ENCODE measurements at places on chromosomes 12 and 14. TPM values are rescaled to one million over a fixed set of nuclear protein-coding genes. Genes with fewer than 3 reads are reported as not detected.
A peak's percentile ranks its signal among the peaks of the same experiment; 100 is the strongest.

The NANOG gene
- total RNA-seq = not detected

The LBHD2 gene
- total RNA-seq = not detected

The TAS2R20 gene
- 2.5 TPM for total RNA-seq

- H3K4me3 ChIP-seq = peak overlapping the region; percentile 63
- H3K4me1 ChIP-seq = peaks cover 53% of the 10 kb centered on the region
- DNase-seq = no peak
Observed at GRCh38 chr12:9751204-9752144, 9.2 kb downstream of the CD69 start.

- H3K27ac ChIP-seq = no peak overlapping the region
- no peak for DNase-seq
- H3K4me1 ChIP-seq = no peaks in the 10 kb centered on the region
- no peaks in the 10 kb centered on the region for H3K27me3 ChIP-seq
- H3K36me3 ChIP-seq = no peaks in the 10 kb centered on the region
Observed at GRCh38 chr12:126055521-126055920, 990.3 kb downstream of the AACS start.

GRCh38 chr14:87111126-87111525, 881.9 kb downstream of the GALC start:
- H3K4me3 ChIP-seq = no peak overlapping the region
- H3K27me3 ChIP-seq = no peaks in the 10 kb centered on the region
- H3K36me3 ChIP-seq = no peaks in the 10 kb centered on the region
- no peak overlapping the region for H3K27ac ChIP-seq

GRCh38 chr12:57491393-57492280, 3.8 kb downstream of the MARS1 start:
- H3K27me3 ChIP-seq = no peaks in the 10 kb centered on the region
- H3K4me1 ChIP-seq = peaks cover 18% of the 10 kb centered on the region
- peak overlapping the region; percentile 19 for H3K4me3 ChIP-seq
- no peak for DNase-seq
- peaks cover 67% of the 10 kb centered on the region for H3K36me3 ChIP-seq

The MYF6 gene
- not detected for total RNA-seq

- no peak overlapping the region for H3K27ac ChIP-seq
- H3K4me3 ChIP-seq = no peak overlapping the region
- no peak for DNase-seq
- H3K27me3 ChIP-seq = peaks cover 92% of the 10 kb centered on the region
Observed at GRCh38 chr12:53944209-53944608, 5.6 kb downstream of the HOXC13 start.

- no peak overlapping the region for H3K27ac ChIP-seq
- no peaks in the 10 kb centered on the region for H3K36me3 ChIP-seq
- DNase-seq = no peak
- no peaks in the 10 kb centered on the region for H3K4me1 ChIP-seq
- no peak overlapping the region for H3K4me3 ChIP-seq
Observed at GRCh38 chr14:79419571-79420327, 791.6 kb downstream of the DIO2 start.

DNA sequence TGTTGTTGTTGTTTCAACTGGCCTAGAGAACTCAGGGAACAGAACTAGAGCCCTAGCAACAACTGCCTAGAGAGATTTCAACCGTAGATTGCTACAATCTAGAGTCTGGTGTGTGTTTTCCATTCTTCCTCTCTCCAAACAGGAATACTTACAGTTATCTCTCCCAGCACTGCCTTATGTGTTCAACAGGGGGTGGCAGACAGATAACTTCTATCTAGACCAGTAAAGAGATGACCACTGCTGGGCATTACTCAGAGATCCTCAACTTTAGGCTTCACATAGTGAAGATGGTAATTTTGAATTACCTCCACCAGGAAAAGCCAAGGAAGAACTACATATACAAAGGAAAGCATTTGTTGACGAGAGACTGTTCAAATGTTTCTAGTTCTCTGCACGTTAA, 4.8 kb downstream of the TXNDC16 start:
- H3K27me3 ChIP-seq = no peaks in the 10 kb centered on the region
- peaks cover 2% of the 10 kb centered on the region for H3K36me3 ChIP-seq
- H3K4me1 ChIP-seq = peaks cover 19% of the 10 kb centered on the region

The PARP2 gene
- 31.2 TPM for total RNA-seq

DNA sequence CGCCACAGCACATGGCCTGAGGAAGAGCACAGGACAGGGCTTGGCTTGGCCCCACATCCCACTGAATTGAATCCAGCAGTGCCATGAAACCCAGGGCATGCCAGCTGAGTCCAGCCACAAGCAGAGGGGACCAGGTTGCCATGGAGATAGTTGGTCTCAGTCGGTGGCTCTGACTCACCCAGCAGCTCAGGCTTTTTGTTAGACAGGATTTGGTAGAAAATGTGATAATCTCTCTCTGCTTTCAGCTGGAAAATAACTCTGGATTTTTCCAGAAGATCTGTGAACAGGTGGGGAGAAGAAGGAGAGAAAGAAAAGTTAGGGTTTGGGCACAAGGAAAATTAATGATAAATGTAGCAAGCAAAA, 4.8 kb downstream of the MYH7 start:
- no peak overlapping the region for H3K27ac ChIP-seq
- no peak for DNase-seq
- no peaks in the 10 kb centered on the region for H3K27me3 ChIP-seq
- H3K36me3 ChIP-seq = no peaks in the 10 kb centered on the region
- no peaks in the 10 kb centered on the region for H3K4me1 ChIP-seq

GRCh38 chr12:22684140-22685118, 59.5 kb downstream of the ETNK1 start:
- no peak overlapping the region for H3K4me3 ChIP-seq
- no peak for DNase-seq
- no peaks in the 10 kb centered on the region for H3K27me3 ChIP-seq
- H3K27ac ChIP-seq = peak overlapping the region; percentile 7

- no peak for DNase-seq
- H3K4me1 ChIP-seq = peaks cover 2% of the 10 kb centered on the region
- H3K4me3 ChIP-seq = no peak overlapping the region
Observed at GRCh38 chr12:11055306-11055705, 6.8 kb downstream of the TAS2R46 start.

DNA sequence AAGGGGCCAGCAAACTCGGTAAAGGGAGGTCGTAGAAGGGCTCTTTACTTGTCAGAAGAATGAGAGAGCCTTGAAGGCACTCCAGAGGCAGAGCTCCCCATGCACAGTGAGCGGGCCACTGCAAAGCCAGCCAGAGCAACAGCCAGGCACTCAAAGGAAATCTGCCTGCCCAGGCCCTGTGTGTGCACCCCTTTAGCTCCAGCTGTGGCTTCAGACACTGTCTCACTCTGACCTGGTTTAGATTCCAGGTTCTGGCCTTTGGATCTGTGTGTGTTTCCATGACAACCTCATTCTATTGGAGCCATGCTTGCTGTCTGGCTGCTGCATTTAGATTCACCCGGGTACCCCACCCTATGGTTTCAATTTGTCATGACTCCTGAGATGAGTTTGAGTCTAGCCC, 170.3 kb downstream of the CAPZA3 start:
- DNase-seq = no peak
- no peak overlapping the region for H3K4me3 ChIP-seq
- no peak overlapping the region for H3K27ac ChIP-seq
- no peaks in the 10 kb centered on the region for H3K4me1 ChIP-seq
- no peaks in the 10 kb centered on the region for H3K36me3 ChIP-seq

DNA sequence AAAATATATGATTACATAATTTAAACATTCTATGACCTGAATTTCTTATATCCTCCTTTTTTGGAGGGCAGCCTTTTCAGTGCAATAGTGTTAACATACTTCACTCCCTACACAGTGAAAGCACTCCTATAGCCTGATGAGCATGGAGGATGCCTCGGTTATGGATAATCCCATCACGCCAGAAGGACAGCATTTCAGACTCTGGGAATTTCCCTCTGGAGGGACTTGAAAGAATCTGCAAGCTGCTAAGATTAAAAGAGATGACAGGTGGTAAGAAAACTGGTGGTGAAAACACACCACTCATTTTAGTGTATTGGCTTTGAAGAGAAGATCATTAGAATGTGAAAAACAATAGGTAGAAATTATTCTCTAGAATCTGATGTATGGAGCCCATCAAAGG, 99.3 kb upstream of the LMNTD1 start:
- no peak overlapping the region for H3K27ac ChIP-seq
- H3K36me3 ChIP-seq = no peaks in the 10 kb centered on the region
- peaks cover 4% of the 10 kb centered on the region for H3K27me3 ChIP-seq
- peaks cover 3% of the 10 kb centered on the region for H3K4me1 ChIP-seq
- no peak overlapping the region for H3K4me3 ChIP-seq
- no peak for DNase-seq

DNA sequence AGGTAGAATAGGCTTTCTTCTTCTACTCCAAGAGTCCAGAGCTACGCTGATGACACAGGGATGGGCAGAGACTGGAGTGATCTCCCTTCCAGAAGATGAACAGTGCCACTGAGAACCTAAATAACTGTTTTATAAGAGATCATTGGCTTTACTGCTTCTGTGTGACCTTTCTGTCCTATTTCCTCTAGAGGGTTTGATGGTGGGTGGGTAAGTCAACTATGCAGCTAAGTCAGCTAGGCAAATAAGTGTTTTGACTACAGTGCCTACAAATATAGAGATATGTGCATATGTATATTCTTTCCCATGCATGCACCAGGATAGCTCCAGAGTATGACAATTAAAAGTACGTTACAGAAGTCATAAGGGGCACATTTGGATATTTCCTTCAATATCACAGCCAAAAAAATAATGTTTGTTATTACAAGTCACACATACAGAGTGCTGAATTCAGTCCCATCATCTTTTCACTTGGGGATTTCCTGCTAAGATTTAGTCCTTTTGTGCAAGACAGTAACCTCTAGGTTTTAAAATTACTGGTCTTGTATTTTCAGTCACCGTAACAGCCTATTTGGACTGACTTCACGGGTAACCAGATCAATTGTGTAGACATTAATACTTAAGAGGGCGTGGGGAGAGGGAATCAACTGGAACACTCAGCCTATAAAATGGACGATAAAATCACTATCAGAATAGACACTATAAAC, 412.6 kb upstream of the SOX5 start:
- no peaks in the 10 kb centered on the region for H3K4me1 ChIP-seq
- H3K27me3 ChIP-seq = no peaks in the 10 kb centered on the region
- H3K4me3 ChIP-seq = no peak overlapping the region
- H3K36me3 ChIP-seq = no peaks in the 10 kb centered on the region
- no peak overlapping the region for H3K27ac ChIP-seq

- no peak for DNase-seq
- H3K4me1 ChIP-seq = no peaks in the 10 kb centered on the region
- H3K36me3 ChIP-seq = peaks cover 43% of the 10 kb centered on the region
- H3K27ac ChIP-seq = no peak overlapping the region
- H3K27me3 ChIP-seq = no peaks in the 10 kb centered on the region
- H3K4me3 ChIP-seq = no peak overlapping the region
Observed at GRCh38 chr14:72982146-72982708, 44.7 kb downstream of the ZFYVE1 start.

DNA sequence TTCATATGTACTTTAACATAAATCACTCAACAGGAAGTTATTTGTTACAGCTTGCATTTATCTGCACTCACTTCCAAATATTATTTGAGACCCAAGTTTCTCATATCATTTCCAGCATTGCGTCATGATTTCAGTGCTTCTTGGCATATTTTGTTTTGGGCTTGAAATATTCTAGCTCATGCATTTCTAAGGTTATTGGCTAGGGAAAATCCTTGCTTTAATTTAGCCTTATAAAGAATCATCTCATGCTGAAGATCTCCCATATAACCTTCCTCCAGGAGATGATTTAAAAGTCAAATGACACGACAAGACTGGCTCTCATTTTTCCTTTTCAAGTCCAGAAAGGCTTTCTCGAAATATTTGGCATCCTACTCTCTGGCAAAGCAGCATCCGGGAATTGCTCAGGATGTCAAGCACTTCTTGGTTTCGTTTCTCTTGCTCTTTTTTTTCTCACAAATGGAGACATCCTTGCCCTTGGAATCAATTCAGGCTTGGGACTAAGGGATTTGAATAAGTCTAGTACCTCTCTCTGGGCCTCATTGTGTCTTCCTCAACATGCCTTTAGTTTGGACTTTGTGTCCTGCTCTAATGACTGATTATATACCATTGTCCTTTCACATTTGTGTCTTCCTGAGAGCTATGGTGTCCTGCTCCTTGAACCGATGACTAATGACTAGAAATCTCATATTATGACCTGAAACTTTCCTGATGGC, 295.0 kb downstream of the RMST start:
- no peak for DNase-seq
- H3K27ac ChIP-seq = no peak overlapping the region
- no peak overlapping the region for H3K4me3 ChIP-seq
- H3K36me3 ChIP-seq = no peaks in the 10 kb centered on the region
- H3K4me1 ChIP-seq = no peaks in the 10 kb centered on the region

The PROX2 gene
- 0.05 TPM for total RNA-seq

The MDGA2 gene
- total RNA-seq = not detected

The KMT2D gene
- 100 TPM for total RNA-seq

- no peaks in the 10 kb centered on the region for H3K36me3 ChIP-seq
- peaks cover 11% of the 10 kb centered on the region for H3K4me1 ChIP-seq
- DNase-seq = no peak
- H3K27me3 ChIP-seq = no peaks in the 10 kb centered on the region
- H3K4me3 ChIP-seq = no peak overlapping the region
Observed at GRCh38 chr14:93009471-93010129, 86.7 kb downstream of the CHGA start.
